ENCODE measurements at places on chromosomes 7 and 10.

GRCh38 chr7:151853896-151854719 is 22.8 kb downstream of the PRKAG2 start:
- no peak for DNase-seq

DNA sequence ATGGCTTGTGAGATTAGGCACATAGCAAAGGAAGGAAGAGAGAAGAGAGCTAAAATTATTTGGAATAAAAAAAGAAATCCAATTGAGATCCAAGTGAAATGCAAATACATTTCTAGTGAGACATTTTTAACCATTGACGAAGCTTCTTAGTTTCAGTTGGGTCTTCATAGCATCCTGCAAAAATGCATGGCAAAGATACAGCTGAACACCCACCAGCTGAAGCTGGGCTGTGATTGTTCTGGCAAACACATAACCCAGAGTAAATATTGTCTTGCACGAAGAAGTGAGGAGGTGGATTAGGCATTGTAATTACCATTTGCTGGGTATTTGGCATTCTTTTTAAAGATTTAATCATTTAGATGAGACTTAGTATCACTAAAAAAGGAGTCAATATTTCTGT is 409.4 kb downstream of the GRM8 start:
- no peak for DNase-seq

DNA sequence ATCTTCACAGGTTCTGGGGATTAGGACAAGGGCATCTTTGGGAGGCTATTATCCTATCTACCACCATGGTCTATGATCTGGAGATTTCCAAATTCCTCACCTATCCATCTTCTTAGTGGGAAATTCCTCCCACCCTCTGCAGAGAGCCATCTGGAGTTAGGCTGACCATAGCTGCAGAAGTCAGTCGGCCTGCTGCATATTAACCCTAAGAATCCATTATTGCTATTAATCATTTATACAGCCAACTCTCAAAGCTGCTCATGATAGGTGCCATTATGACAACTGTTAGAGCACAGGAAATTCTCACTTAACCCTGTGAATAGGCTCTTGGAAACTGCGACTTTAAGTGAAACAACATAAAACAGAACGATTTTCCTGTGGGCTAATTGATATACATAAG is 60.4 kb downstream of the FRMD4A start:
- DNase-seq = no peak

GRCh38 chr7:156386097-156386496 is 254.5 kb upstream of the RNF32 start:
- DNase-seq = no peak

GRCh38 chr7:95682913-95683312 is 86.6 kb upstream of the PDK4 start:
- DNase-seq = no peak

DNA sequence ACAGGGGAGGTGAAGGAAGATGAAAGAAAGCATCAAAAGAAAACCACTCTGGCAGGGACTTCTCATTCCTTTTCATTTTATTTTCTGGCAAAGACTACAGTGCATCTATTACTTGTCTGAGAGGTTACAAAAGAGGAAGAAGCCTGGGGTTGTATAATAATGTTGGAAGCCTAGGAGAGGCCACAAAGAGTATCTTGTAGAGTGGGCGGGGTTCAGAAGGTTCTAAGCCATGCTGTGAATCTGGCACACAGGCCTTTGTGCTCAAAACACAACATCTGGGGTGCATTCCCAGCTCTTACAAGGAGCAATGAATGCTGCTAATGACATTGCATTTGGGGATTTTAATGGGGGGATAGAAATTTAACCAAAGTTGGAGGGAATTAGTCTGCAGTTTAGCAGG is 49.4 kb downstream of the MRPL32 start:
- no peak for DNase-seq

DNA sequence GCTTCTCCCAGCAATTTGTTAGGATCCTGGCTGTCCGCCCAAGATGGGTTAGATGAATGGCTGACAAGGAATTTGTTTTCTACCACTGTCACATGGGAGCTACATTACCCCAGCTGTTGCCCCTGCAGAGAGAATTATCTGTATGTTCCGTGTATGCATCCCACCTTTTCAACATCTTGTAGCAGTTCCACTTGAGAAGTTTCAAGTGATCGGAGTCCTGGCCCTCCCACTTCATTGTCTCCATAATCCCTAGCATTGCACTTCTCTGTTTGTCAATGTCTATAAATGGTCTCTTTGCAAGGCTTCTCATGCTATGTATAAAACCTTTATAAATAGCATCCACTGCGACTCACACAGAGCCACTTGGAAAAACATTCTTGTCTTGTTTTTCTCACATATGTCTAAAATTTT is 972.5 kb downstream of the CNTNAP2 start:
- DNase-seq = no peak

DNA sequence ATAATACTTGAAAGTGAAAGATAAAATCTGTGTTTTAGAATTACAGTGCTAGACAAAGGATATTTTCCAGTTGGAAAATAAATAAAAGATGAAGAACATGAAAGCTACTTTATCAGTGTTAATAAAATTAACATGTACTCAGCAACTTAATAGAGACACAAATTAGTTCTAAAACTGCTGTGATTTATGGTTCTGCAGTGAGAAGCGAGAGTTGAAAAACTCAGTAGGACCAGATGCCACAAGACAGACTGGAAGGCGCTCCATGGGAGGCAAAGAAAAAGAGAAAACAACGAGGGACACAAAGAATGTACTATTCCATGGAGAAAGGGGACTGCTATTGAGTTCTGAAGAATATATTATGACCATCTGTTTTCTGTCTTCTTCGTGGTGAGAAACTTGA is 590.4 kb downstream of the PHTF2 start:
- no peak for DNase-seq

GRCh38 chr10:117504562-117504961 is 38.0 kb upstream of the EMX2 start:
- DNase-seq = no peak

- no peak for DNase-seq
Observed at GRCh38 chr10:61663466-61663865, 737 bp downstream of the CABCOCO1 start.

DNA sequence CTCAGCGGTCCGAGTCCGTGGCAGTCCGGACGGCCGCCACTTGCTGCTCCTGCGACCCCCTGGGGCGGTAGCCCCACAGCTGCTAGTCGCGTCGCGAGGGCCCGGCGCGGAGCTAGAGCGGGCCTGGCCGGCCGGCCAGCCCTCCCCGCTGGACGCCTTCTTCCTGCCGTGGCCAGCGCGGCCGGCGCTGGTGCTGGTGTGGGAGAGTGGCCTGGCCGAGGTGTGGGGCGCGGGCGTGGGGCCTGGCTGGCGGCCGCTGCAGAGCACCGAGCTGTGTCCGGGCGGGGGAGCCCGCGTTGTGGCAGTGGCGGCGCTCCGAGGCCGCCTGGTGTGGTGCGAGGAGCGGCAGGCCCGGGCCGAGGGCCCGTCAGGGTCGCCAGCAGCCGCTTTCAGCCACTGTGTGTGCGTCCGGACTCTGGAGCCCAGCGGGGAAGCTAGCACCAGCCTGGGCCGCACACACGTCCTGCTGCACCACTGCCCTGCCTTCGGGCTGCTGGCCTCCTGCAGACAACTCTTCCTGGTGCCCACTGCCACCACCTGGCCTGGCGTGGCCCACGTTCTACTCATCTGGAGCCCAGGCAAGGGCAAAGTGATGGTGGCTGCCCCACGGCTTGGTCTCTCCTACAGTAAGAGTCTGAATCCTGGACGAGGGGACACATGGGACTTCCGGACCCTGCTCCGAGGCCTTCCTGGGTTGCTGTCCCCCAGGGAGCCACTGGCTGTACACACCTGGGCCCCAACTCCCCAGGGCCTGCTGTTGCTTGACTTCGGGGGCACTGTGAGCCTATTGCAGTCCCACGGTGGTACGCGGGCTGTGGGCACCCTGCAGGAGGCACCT is 631 bp downstream of the HPS6 start:
- peak; percentile 15 for DNase-seq

DNA sequence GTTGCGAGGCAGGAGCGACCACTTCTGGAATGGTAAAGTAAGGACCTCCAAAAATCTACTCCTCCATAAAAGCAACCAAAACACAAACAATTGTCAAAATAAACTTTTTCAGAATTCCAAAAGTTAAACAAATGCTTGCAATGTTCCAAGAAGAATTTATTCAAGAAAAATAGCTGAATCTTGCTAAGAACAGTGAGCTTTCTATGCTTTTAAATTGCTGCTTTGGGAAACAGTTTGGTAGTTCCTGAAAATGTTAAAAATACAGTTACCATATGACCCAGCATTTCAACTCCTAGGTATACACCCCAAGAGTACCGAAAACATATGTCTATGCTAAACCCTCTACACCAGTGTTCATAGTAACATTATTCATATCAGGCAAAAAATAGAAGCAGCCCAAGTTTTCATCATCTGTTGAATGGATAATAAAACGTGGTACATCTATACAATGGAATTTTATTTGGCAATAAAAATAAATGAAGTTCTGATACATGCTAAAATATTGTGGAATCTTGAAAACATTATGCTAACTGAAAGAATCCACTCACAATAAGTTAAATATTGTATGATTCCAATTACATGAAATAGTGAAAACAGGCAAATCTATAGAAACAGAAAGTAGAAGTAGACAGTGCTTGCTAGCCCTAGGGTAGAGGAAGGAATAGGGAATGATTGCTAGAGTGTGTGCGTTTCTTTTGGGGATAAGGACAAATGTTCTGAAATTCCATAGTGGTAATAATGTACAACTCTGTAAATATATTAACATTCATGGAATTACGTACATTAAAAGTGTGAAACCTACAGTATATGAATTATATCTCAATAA is 57.0 kb downstream of the LRRN3 start:
- DNase-seq = no peak

GRCh38 chr7:140237390-140237789 is 60.6 kb upstream of the KDM7A start:
- DNase-seq = no peak

DNA sequence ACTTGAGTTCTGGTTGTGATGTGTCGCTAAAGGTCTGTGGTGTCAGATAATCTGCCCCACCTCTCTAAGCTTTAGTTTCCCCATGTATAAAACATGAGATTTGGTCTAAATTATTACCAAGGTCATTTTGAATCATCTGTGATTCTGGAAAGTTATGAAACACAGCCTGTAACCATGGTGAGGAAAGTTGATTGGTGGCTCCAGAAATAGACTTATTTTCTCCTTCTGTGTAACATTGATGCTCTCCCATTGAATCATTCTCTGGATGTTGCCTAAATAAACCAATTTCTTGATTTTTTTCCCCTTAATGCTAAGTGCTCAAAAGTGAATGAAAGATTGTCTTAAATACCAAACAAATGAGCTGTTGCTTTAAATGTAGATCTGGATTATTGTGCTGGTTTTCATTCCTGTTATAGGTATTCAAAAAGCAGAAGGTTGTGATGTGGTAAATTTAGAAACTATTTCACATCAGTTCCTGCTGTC is 30.0 kb upstream of the PCGF5 start:
- DNase-seq = no peak

DNA sequence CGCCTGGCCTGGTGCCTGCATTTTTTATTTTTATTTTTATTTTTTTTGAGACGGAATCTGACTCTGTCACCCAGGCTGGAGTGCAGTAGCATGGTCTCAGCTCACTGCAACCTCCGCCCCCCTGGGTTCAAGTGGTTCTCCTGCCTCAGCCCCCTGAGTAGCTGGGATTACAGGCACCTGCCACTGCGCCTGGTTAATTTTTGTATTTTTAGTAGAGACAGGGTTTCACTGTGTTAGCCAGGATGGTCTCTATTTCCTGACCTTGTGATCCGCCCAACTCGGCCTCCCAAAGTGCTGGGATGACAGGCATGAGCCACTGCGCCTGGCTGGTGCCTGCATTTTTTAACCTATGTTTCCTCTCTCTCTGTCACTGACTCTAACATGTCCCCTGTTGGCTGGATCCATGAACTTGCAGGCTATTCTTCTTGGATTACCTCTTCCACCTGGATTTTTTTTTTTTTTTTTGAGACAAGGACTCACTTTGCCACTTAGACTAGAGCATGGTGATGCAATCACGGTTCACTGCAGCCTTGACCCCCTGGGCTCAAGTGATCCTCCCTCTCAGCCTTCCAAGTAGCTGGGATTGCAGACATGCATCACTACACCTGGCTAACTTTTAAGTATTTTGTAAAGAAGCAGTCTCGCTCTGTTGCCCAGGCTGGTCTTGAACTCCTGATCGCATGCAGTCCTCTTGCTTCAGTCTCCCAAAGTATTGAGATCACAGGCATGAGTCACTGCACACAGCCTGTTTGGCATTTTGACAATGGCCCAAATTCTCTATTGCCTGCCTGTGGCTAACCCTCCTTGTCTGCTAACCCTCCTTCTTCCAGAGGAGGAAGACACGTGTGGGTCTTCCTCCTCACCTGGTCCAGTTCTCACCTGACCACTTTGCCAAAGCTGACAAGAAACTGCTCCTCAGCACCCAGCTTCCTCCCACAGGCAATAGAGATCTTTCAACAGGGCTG is 23.0 kb upstream of the PRPF18 start:
- DNase-seq = no peak

GRCh38 chr7:45597286-45597984 is 23.3 kb downstream of the ADCY1 start:
- DNase-seq = no peak

DNA sequence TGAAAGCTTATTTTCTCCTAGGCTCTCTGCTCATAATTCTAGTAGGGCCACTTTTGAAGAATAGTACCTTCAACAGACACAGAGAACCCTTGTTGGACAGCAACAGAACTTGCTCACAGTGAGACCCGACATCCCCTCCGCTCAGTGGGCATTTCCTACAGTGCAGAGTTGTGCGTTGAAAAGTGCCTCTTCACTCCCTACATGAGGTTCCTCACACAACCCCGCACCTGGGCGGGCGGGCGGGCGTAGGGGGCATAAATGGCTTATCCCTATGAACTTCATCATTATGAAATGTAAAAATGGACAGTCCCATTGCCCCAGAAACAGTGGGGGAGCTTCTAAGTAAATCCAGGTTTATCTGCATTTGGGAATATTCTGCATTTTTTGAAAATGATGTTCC is 174.9 kb downstream of the MGMT start:
- no peak for DNase-seq

GRCh38 chr7:8129318-8129659 is 132.7 kb downstream of the ICA1 start:
- no peak for DNase-seq

- DNase-seq = no peak
Observed at GRCh38 chr10:36030516-36030915, 388.4 kb upstream of the FZD8 start.

- DNase-seq = no peak
Observed at GRCh38 chr7:84783141-84783778, 403.6 kb downstream of the SEMA3D start.

- DNase-seq = no peak
Observed at GRCh38 chr7:114789161-114789560, 132.7 kb upstream of the MDFIC start.

- DNase-seq = no peak
Observed at GRCh38 chr10:14975672-14976273, 16.6 kb downstream of the MEIG1 start.

Data from activated naive CD4-positive, alpha-beta T cell treated with anti-CD3 and anti-CD28 coated beads, Interleukin-2, amount 50 U/mL, for 72 hours (primary cell).